ENCODE measurements at places on chromosomes 1 and 21.

- DNase-seq, result no peak
Measured at GRCh38 chr1:27118440-27118689, 36.6 kb downstream of the SLC9A1 start.

DNA sequence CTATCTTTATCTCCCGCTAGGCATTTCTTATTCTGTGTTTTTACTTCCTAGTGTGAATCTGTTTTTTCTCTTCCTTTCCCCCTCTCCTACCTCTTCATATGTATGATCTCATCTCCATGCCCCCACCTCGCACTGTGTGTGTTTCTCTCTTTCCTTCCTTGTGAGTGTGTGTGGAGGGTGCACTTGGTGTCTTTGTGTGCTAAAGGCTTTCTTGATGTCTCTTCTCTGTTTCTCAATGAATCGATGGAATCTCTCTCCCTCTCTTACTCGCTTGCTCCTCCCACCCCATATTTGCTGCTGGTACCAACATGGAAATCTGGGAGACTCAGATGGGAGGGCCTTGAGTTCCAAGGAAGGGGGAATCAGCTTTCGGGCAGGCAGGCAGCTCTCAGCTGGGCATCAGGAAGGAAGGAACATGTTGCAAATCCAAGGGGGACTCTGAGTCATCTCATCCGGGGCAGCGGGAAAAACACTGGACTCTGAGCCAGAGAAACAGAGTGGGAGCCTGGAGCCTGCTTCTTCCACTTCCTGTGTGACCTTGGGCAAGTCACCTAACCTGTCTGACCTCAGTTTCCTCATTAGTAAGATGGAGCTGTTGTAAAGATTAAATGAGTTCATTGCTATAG is 147.5 kb downstream of the PTPRU start:
- no peak for DNase-seq

GRCh38 chr1:40692429-40692895 is 958 bp downstream of the NFYC start:
- DNase-seq, result no peak

GRCh38 chr1:47906527-47907176 is 90.5 kb downstream of the TRABD2B start:
- DNase-seq, result no peak

DNA sequence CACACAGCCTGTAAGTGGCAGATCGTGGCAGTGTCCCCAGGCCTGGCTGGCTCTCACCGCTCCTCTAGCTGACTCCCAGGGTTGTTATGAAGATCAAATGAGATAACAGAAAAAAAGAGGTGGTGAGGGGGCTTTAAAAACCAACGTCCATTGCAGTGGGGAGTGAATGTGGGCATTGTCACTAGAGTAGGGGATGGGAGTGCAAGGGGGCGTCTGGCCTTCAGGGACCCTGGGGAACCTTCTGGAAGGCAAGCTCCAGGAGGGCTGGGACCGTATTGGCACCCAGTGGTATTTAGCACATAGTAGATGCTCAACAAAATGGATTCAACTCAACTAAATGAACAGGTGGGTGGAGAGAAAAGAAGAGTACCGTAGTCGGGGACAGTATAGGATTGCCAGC is 3.4 kb downstream of the PLA2G2D start:
- no peak for DNase-seq

- no peak for DNase-seq
Measured at GRCh38 chr1:232509570-232509969, 120.4 kb downstream of the SIPA1L2 start.

GRCh38 chr1:114669562-114670082 is at the start of gene DENND2C:
Gene DENND2C (minus strand): TSS chr1:114670049. CDS start chr1:114625984, 44,065 bp downstream.
- no peak for DNase-seq

GRCh38 chr1:219518168-219518906 is 94.6 kb downstream of the ZC3H11B start:
- DNase-seq, result no peak

- no peak for DNase-seq
Measured at GRCh38 chr1:31201931-31202360, 37.7 kb downstream of the NKAIN1 start.

GRCh38 chr1:116376729-116377086 is 3.7 kb downstream of the ATP1A1 start:
- DNase-seq, result no peak

DNA sequence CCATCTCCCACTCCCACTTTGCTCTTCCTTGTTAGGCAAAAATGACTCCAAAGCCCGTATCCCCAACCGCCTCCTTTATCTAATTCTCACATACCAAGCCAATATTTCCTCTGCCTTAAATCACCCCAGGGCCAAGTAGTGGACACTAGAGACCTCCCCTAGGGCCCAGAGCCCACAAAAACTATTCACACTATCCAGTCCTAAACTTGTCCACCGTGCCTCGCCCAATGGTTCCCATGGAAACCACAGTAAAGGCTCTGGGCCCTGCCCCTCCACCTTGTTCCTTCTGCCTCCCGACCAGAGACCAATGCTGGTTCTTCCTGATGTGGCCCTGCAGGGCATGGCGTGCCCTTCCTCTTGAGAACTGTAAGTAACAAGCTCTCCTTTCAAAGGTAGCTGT is 11.8 kb downstream of the CFAP107 start:
- DNase-seq, result no peak

GRCh38 chr1:17653728-17654351 is 101.3 kb upstream of the ACTL8 start:
- DNase-seq, result peak; percentile 8

GRCh38 chr1:231023150-231023549 is 16.9 kb downstream of the FAM89A start:
- no peak for DNase-seq

DNA sequence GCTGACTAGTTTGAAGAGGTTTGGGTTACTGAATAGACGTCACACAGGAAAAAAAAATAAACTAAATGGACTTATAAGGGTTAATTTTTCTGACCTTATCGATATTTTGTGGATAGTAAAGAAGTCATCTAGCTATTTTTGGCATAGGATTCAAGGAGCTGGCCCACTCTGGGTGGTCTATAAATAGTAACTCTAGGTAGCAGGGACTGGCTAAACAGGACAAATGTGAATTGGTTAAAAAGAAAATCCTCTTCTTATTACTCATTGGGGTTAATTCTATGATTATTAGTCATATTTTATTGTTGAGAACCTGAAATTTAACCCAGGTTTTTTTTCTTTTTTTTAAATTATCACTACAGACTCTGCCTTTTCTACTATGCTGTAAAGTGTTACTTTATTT is 61.7 kb downstream of the ATF6 start:
- no peak for DNase-seq
